ENCODE measurements at places on chromosomes 6 and 20.

- DNase-seq = no peak
Measured at GRCh38 chr20:38255393-38255792, 5.1 kb downstream of the KIAA1755 start.

GRCh38 chr20:7371518-7372163, 568.6 kb downstream of the HAO1 start:
- no peak for DNase-seq

GRCh38 chr6:3522561-3523260, 65.9 kb upstream of the SLC22A23 start:
- DNase-seq = peak; percentile 75

- DNase-seq = no peak
Measured at GRCh38 chr6:76774781-76775384, 688.4 kb downstream of the HTR1B start.

DNA sequence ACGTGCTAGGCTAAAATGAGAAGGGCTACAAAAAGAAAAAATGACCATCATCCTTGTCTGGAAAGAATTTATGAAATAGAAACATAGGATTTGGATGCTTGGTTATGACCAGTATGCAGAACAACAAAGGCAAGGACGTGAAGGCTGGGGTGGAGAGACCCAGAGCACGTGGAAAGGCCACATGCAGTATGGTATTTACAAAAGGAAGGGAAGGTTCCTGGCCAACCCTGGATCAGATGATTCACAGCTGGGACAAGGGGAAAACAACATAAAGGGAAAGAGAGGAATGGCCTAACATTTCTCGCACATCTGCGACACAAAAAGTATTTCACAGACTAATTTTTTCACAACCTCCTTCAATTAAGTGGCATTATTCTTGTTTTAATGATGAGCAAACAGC, 8.2 kb downstream of the STX7 start:
- DNase-seq = no peak

- DNase-seq = no peak
Measured at GRCh38 chr6:105774247-105774646, 311.9 kb upstream of the PRDM1 start.

- no peak for DNase-seq
Measured at GRCh38 chr6:110181131-110182030, 1.2 kb downstream of the CDC40 start.

GRCh38 chr6:17015551-17016381, 86.1 kb upstream of the STMND1 start:
- DNase-seq = no peak

- DNase-seq = no peak
Measured at GRCh38 chr6:89963391-89963790, 69.1 kb downstream of the GJA10 start.

DNA sequence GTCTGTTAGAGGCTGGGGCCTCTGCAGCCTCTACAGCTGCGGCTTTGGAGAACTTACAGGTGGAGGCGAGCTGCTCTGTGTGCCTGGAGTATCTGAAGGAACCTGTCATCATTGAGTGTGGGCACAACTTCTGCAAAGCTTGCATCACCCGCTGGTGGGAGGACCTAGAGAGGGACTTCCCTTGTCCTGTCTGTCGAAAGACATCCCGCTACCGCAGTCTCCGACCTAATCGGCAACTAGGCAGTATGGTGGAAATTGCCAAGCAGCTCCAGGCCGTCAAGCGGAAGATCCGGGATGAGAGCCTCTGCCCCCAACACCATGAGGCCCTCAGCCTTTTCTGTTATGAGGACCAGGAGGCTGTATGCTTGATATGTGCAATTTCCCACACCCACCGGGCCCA, 2.6 kb downstream of the TRIM39 start:
- no peak for DNase-seq

- no peak for DNase-seq
Measured at GRCh38 chr20:17624551-17625245, 54.8 kb downstream of the DSTN start.

- no peak for DNase-seq
Measured at GRCh38 chr6:126531840-126532239, 191.9 kb downstream of the CENPW start.

DNA sequence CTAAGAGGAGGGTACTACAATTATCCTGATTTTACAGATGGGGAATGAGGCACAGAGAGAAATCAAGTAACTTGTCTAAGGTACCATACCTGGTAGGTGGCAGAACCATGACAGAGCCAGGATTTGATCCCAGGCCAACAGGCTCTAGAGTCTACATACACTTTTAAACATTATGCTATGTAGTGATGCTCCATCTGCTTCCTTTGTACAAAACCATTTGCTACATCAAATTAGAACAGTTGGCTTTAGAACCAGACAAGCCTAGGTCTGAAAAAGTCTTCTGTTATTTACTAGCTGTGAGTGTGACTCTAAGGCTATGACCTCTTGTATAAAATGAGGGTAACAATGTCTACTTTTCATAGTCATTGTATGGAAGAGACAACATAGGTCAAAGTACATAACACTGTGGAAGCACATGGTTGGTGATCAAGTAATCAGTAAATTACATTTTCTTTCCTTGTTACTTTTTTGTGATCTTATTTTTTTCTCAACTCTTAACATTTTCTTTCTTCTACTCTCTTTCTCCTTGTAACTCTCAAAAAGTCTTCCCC, 122.1 kb downstream of the PDSS2 start:
- DNase-seq = no peak

- DNase-seq = peak; percentile 81
Measured at GRCh38 chr20:41408986-41409385, 42.4 kb upstream of the EMILIN3 start.

DNA sequence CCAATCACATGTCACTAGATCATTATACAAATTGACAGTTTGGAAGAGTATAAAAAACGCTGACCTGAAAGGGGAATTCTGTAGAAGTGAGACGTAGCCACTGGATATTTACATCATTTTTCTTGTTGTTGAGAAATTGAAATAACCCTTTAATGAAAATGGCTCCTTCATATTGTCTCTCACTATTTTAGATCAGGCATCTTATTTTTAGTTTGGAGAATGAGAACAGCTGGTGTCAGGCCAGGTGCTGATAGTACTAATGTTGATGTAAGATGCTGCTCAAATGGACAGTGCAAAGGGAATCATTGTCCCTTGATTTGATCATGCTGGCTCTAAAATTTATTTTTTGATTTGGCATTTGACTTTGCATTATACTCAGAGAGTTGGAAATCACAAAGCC, 17.4 kb downstream of the NKAIN2 start:
- DNase-seq = no peak

DNA sequence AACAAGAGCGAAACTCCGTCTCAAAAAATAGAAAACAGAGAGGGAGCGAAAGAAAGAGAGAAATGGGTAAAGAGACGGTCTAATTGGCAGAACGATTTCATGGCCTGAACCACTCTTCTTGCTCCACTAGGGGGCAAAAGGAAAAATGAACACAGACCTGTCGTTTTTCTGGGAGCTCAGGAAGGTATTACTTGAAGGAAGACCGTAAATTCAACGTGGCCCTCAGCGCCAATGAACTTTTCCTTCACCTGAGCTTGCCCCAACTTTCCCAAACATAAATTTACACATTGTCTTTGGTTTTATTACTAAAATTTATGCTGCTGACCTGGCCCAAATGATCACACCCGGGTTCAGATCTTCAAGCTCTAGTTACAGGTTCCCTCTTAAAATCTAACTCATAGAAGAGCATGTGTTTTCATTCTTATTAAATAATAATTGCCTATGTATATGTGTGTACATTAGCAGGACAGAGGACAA, 67.3 kb downstream of the ATP9A start:
- DNase-seq = peak; percentile 39

GRCh38 chr6:140500849-140501248, 1126.4 kb upstream of the CITED2 start:
- no peak for DNase-seq

DNA sequence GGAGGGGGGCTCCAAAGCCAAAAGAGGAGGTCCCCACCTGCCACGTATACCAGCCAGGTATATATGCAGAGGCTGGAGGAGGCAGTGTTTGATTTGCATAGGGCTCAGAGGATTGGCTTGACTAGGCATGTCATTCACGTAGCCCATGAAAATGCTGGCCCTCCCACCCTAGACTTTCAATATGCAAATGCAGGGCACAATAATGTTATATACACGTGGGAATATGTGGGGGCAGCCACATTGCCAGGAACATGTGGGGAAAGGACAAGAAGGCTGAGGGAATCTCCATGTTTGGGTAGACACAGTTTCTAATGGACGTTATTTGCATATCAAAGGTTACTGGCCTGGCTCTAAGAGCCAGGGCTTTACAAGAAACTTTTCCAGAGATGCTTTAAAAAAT, 301.8 kb downstream of the FARS2 start:
- DNase-seq = no peak

GRCh38 chr20:11432407-11432806, 485.3 kb upstream of the BTBD3 start:
- no peak for DNase-seq

DNA sequence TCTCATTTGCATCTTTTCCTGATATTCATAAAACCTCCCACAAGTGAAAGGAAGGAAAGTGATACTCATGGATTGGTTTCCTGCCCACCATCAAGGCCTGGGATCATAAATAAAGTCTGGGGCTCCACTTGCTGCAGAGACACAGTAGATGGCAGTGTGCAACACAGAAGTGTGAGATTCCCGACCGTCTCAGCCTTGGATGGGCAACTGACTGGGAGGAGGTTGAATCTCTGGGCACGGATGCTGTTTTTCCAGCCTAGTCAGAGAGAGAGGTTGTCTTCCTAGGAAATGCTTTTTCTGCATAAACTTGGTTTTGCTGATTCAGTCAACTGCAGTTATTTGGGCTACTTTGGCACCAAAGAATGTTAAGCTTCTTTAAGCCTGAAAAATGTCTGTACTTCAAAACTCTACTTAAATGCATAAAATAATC, 9.9 kb upstream of the RFPL4B start:
- peak; percentile 32 for DNase-seq

DNA sequence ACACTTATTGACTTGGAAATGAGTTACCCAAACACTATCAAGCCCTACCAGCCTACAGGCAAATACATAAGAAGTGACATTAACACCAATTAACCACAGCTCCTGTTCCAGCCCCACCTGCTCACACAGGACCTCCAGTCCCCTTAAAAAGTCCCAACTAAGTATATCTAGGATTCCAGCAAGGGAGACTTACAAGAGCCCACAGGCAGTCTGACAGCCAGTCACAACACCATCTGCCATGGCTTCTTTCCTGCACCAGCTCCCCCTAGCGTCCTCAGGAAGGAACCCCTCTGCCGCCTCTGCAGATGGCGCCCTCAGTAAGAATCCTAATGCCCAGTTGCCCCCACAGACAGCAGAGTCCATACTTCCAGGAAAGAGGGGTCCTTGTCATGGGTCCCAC, 122.1 kb downstream of the HIVEP2 start:
- DNase-seq = no peak

- DNase-seq = no peak
Measured at GRCh38 chr20:46139266-46139889, 21.3 kb downstream of the CD40 start.

DNA sequence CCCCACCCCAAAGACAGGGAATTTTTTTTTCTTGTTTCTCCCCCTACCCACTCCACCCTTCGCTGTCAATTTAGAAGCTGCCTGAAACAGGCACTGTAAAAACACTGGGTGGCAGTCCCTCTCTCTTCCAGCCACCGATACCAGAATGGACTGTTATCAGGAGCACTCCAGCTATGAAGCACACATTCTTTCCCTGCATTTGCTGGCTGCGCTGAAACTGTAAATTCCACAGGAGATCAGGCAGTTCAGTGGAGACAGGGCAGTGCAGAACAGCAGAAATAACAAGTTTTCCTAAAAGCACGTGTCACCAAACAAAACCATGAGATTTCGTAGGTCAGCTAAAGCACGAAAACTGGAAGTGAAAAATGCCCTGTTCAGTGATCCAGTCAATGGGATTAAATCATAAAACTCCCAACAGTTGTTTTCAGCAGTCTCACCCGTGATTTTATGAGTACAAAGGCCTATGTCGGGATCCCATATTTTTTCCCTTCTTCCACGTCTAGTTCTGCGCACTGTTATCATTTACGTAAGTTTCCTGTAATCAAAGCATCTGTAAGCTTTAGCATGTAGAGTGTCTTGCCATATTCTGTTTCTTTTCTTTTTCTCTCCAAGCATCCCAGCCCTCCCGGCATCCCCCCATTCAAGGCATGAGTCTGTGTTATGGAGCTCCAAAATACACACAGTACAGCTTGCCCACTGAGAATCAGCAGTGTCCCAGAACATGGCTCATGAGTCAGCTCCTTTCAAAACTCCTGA, 359.9 kb upstream of the EPHA7 start:
- DNase-seq = no peak

- DNase-seq = no peak
Measured at GRCh38 chr20:45412653-45413052, 3.3 kb upstream of the PIGT start.

DNA sequence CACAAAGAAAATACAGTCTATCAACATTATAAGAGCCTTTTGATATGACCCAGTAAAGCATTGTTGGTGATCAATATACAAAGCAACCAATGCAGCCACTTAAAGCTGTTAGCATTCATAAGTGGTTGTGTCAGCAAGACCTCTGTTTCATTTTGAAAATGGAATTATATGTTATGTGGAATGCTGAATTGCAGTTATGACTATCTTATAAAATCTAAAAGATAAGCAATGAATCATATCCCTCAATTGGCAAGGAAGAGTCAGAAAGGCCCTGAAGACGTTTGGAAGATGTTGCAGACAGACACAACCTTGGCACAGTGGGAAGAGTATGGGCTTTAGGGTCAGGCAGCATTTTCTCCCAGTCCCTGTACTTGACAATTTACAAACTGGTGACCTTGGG, 93.8 kb upstream of the RNF217 start:
- no peak for DNase-seq

All from SJSA1 (cell line).